Stomach (tissue), 19 donors: ENCODE measurements at places on chromosomes 4 and X.

DNA sequence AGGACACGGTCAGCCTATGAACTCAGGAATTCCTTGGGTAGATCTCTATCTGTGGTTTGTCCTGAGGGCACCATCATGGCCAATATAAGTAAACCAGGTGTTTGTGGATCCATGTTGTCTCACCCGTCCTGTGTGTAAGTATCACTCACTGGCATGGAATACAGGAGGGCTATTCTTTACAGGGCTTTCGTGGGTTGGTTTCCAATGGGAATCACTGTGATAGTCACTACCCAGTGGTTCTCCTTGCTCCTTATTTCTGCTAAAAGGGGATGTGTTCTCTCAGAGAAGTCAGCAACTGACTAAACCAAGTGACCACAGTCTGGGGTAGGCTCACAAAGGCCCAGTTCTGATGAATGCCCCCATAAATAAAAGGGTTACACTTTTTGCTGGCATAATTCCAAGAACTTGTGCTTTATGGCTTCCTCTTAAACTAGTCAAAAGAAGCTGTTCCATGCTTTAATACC is 236.7 kb upstream of the JADE1 start:
- DNase-seq, result no peak

GRCh38 chr4:173503330-173504180 is 26.5 kb downstream of the HAND2 start:
- no peak for DNase-seq

DNA sequence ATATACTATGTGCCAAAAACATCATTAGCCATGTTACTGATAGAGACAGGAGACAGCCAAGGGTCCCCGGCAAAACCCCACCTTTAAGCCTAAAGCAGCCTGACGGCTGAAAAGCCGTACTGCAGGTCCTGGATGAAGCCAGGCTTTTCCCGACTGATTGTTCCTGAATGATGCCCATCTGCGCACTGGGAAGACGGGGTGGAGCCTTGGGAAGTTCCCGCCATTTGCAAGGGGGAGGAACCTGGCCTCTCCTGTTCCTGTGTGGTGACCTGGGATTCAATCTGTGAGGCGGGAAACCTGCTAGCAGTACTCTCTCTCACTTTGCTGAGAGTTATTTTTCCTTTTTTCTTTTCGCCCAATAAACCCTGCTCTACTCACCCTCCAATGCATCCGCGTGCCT is 15.1 kb upstream of the CAMK2D start:
- no peak for DNase-seq

GRCh38 chr4:111997785-111998184 is 147.5 kb upstream of the FAM241A start:
- no peak for DNase-seq

DNA sequence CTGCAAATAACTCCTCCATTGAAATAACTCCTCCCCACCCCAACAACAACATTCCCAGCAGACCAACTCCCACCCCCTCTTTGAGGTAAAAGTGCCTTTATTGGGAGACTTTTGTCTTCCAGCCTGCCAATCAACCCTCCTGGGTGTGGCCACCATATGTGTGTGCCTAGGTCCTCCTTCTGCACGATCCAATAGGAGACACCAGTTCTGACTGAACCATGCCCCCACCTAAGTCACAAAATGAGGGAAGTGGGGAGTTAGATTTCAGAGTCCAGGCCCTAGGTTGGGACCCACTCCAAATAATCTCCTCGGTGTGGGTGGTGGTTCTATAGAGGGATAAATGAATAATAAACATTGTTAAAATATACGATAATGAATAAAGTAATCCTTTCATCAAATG is 3.0 kb downstream of the PLP2 start:
- DNase-seq, result no peak

GRCh38 chrX:128698573-128699181 is 646.5 kb upstream of the ACTRT1 start:
- no peak for DNase-seq

DNA sequence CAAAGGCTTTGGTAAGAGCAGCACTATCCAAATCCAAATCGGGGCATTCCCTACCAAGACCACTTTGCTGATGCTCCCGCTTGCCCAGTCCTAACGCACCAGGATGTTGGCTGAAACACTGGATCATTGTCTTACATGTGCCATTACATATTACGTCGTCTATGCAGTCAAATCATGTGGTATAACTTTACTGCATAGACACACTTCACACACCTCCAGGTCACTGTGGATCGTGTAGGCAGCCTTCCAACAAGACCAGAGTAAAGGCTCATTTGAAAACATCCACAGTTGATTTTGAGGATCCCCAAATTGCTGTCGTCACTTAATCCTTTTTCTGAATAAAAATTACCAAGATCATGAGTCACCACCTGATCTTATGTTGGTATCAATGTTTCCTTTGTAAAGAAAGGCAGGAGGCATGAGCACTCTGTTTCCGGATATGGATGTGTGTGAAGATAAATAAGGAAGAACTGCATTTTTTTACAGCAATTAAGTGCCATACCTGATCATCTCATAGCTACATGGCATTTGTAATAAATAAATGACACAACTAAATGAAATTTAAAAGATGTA is 18.5 kb downstream of the TENM3 start:
- DNase-seq, result no peak

- DNase-seq, result peak; percentile 3
These were observed 1296.1 kb upstream of the PCDH7 start for GRCh38 chr4:29423836-29424721.

GRCh38 chr4:29536745-29537144 is 1183.4 kb upstream of the PCDH7 start:
- no peak for DNase-seq

DNA sequence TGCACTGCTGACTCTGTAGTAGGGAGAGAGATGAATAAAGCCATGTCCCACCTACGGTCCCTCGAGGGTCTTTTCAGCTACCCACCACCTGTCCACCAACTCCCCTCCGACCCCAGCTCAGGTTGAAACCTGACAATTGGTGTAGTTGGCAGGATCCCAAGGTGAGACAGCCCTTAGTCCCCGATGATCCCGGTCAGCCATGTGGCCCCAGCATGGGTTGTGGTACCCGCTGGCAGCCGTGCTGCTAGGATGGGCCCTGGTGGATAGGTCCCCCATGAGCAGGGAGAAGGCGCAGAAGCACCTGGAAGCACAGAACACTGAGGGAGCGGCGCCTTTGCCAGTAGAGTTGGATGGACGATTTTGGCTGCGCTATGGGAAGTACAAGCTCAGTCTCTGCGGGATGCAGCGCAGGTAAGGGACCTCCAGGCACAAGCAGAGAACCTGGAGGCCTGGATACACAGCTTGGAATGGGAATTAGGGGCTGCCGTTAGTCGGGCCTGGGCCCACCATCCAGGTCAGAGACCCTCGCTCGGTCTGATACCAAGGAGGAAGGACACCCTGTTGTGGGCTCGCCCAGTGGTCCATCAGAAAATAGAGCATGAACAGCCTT is 694.6 kb upstream of the AGA start:
- no peak for DNase-seq

GRCh38 chrX:2435465-2435864 is 65.3 kb downstream of the DHRSX start:
- no peak for DNase-seq

DNA sequence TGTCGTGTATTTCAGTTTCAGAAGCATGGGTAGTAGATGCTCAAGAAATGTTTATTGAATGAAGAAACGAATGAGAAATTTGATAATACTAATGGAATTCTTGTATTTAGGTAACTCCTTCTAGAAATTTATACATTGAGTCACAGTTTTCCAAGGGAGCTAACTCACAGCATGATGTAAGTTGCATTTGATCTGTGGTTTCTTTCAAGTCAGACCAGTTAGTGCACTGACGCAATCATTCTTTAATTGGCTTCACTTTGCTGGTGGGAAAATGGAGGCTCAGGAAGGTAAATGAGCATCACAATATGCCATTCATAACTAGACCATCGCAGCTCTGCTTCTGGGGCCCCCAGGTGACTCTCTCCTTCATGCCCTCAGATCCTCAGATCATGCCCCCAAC is 17.3 kb upstream of the CWH43 start:
- no peak for DNase-seq

DNA sequence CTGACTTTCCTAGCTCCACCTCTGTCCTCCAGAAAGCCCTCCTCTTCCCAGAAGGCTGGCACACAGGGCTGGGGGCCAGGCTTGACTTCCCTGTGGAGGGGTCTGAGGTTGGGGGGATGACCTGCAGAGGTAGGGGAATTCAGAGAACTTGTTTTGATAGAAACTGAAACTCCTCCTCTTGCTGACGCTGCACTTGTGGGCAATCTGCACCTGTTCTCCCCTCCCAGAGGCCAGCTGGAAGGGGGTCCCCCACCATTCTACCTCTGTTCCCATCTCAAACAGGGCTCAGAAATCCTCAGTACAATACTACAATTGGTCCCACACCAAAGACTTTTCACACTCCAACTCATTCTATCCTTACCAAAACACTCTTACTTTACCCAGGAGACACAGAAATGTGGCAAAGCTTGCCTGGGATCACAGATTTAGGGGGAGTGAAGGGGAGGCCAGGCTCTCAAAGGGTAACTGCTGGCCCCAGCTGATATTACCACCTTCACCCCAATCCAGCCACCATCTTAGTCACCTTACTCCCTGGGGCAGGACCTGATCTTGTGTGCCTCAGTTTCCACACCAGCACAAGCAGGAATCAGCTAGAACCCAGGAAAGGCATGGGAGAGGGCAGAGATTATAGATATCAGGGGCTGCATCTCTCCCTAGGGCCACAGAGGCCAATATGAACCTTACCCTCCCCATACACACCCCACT is 18.5 kb downstream of the OTUD5 start:
- DNase-seq, result peak; percentile 49

DNA sequence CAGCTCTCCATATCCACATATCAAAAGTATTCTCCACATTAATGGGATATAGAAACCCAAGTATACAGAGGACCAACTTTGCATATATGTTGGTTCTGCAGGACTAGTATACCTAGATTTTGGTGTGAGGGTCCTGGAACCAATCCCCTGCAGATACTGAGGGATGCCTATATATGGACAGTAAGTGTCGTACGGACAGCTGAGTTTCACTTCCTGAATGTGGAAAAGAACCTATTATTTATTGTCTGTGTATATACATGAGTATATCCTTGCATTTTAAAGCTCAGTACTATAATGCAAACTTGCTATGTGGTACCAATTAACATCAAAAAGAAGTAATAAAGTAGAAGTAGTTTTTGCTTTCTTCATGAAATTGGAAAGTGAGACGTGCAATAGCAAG is 101.9 kb downstream of the FBXW7 start:
- DNase-seq, result no peak

GRCh38 chr4:1289207-1290164 is at the start of gene MAEA:
TSS of gene MAEA (plus strand) at chr4:1289891. CDS start at chr4:1289914, 23 bp downstream.
- DNase-seq, result peak; percentile 98

DNA sequence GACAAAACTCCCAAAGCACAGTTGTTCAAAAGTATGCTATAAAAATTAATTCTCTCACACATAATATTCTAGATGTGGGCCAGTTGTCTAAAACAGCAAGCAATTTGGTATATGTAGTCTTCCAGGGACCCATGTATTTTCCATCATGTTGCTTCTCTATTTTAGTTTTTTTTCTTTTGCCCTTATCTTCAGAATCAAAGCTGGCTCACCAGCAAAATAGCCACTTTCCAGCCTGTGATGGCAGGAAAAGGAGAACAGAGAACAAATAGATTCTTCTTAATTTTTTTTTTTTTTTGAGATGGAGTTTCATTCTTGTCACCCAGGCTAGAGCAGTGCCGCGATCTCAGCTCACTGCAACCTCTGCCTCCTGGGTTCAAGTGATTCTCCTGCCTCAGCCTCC is 680.8 kb upstream of the TENM3 start:
- no peak for DNase-seq

- no peak for DNase-seq
These were observed 1.0 kb upstream of the ACSL1 start for GRCh38 chr4:184826691-184827270.

DNA sequence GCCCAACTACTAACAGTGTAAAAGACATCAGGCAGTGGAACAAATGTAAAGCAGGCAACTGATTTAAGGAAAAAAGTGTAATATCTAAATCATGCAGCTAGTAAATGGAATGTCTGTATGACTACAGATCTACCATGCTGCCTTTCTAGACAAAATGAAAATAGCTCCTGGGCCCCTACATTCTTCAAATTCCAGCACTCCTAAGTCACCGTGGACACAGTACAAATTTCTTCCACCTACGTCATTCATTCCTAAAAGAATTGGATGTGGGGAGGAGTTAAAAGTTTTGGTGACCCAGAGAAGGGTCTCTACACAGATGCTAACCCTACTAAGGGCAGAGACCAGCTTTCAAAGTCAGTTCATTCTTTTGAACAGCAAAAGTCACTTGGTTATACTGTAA is 137.2 kb upstream of the ARHGEF9 start:
- DNase-seq, result no peak

DNA sequence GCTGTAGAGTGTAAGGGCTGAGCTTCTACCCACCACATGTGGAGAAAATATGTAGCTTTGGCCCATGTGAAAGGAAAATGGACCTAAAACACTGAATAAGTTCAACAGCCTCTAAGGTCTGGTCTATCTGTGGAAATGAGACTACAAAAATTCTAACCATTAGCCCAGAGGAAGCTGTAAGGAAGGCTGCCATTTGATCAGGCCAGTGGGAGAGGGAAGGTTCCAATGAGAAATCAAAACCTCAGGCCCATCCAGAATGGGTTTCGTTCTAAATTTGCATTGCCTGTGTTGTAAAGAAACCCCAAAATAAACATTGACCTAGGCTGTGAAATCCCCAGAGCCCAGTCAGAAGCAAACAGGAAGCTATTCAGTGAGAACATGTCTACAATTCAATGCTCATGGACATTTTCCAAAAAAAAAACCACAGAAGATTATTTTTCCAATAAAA is 320.4 kb upstream of the SLC7A11 start:
- DNase-seq, result peak; percentile 37

DNA sequence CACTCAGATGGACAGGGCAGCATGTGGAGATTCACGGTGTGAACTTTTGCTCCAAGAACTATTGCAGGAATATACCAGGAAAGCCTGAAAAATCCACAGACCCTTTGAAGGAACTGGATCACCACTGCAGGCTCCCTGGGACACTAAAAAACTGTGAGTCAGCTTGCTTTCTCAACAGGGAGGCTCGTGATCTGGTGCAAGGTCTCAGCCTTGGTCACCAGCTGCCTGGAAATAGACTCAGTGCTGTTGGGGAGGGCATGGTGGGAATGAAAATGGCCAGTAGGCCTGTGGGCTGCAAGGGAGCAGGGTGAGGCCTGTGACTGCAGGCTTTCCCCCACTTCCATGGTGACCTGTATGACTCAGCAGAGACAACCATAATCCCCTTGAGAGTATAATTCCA is 426.4 kb upstream of the RPS6KA3 start:
- no peak for DNase-seq

DNA sequence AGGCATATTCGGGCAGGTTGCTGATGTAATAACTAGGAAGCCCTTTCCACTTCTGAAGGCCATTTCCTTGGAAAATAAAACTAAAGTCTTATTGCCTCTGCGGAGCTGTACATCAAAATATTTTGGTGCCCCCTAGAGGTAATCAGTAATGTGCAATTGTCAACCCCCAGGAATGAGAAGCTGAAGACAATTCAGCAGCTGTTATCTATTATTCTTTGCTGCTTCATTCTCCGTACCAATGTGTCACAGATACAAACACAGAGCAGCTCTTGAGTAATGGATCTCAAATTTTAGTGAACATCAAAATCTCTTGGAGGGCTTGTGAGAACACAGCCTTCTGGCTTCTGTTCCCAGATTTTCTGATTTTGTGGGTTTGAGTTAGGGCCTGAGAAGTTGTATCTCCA is 3.5 kb upstream of the SLIT2 start:
- DNase-seq, result peak; percentile 64
